ENCODE measurements at places on chromosomes 5 and 9.

DNA sequence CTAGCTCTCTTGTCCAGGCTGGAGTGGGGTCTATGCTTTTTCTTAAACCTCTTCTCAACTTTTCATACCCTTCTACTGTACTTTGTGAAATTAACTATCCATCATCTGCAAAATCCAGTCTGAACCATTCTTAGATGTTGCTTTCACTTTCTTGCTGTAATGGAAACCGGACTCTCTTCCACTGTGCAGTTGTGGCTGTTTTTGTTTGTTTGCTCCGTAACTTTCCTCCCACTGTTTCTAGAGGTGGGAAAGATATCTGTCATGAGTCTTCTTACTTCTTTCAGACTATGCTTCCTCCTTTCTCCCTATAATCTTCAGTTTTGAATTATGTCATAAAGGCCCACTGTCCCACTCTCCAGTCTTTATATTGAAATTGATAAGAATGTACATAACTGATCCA, 6.5 kb downstream of the TNPO1 start:
- DNase-seq, result no peak

GRCh38 chr5:14937254-14937653, 65.7 kb upstream of the ANKH start:
- no peak for DNase-seq

GRCh38 chr9:107850653-107851052, 361.1 kb upstream of the KLF4 start:
- DNase-seq, result no peak

GRCh38 chr5:161934486-161934885, 86.6 kb downstream of the GABRA1 start:
- no peak for DNase-seq

- DNase-seq, result no peak
These were observed 35.3 kb downstream of the NDFIP1 start for GRCh38 chr5:142143878-142144277.

All from T-helper 9 cell (primary cell).